ENCODE measurements at places on chromosomes 12 and 14.

- DNase-seq: no peak
These were observed 56.6 kb downstream of the CALM1 start for GRCh38 chr14:90453401-90453951.

DNA sequence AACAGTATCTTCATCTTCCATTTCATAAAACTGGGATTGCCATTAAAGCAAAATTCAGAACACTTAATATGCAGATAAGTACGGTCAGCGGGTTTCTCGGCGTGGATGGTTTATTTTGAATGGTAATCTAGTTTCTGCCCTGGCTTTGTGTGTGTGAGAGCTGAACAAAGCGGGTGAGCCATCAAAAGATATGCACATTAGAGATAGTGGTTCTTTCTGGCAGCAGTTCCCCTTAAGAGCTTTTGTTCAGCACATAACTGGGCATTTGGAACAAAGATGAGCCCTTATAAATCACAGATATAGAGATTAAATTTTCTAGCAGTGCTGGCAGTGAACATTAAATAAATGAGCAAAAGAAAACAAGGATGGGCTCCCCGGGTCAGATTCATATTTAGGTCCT, 207.5 kb downstream of the CALM1 start:
- DNase-seq: no peak

DNA sequence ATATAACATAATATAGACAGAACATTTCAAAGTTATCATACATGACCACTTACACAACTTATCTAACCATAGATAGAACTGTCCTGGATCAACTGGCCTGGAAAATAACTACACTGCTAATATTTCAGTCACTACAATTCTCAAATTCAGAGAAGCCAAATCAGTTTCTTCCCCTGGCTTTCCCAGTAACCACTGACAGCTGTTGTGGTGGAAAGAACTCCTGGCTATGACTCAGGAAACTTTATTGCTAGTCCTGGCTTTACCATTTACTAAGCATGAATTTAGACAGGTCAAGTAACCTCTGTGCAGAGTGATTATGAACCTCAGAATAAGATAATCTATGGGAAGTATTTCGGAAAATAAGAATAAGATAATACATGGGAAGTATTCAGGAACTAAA, 244.9 kb upstream of the DIO2 start:
- DNase-seq: no peak

DNA sequence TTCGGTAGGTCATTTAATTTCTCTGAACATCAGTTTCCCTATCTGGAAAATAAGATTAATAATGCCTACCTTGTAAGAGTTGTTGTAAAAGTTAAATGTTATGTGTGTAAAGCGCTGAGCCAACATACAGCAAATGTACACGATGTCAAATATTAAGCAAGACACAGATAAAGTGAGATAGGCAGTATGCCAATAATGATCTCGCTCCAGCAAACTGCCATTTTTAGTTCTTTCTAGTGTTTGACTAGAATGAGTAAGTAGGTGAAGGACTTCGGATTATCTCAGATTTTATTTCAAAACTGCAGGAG, 840 bp downstream of the DHRS7 start:
- no peak for DNase-seq

DNA sequence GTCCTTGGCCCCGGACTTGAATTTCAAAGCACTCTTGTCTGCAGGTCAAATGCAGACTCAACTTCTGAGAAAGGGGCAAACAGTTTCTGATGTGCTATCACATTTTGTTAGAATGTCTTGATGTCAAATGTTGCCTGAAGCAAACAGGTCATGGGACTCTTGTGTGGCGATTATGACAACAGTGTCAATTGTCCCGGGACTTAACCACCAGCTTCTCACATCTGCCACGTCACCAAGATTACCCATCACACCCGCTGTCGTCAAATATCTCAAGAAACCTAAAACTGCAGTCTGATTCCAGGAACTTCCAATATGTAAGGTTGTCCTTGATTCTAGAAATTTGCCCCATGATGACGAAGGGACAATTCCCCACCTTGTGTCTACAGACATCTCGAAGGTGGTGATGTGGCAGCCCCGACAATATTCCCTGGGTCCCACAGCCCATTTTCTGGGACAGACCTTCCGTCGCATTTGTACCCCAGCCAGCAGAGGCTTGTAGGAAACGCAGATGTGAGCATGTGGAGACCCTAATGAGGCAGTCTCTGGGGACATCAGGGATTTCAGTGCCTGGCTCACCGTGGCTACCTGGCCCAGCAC, 21.3 kb downstream of the LRTM2 start:
- no peak for DNase-seq

- no peak for DNase-seq
These were observed 107.3 kb downstream of the SAMD4A start for GRCh38 chr14:54674046-54674741.
